ENCODE measurements at places on chromosomes 4 and X. TPM values are rescaled to one million over a fixed set of nuclear protein-coding genes. Genes with fewer than 3 reads are reported as not detected.
A peak's percentile ranks its signal among the peaks of the same experiment; 100 is the strongest.

BEX5 gene
- total RNA-seq: 5.8 TPM

MAGEE2 gene
- not detected for total RNA-seq

INTU gene
- total RNA-seq: 11.4 TPM

CCDC160 gene
- total RNA-seq: not detected

NPFFR2 gene
- not detected for total RNA-seq

PABPC5 gene
- total RNA-seq: 1.9 TPM

TEX13D gene
- total RNA-seq: not detected

DNA sequence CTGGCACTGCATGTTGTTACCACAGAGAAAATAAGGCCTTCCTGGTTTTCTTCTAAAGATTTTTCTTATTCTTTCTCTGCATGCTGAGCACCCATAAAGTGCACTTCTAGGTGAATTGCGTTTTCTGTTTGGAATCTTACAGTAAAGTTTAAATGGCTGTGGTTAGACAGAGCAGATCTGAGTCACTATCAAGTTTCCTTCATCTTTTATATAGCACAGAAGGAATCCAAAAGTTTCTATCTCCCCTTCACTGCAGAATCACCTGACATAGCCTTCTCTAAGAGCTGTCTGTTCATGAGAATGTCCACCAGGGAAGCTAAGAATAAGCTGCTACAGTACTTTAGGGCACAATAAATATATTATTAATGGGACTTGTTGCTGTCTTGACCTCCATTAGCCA is 455.5 kb upstream of the FAM241A start:
- DNase-seq: no peak
- H3K4me3 ChIP-seq: no peak overlapping the region
- no peak overlapping the region for H3K27ac ChIP-seq
- H3K36me3 ChIP-seq: no peaks in the 10 kb centered on the region

GRCh38 chrX:46676399-46677356 is 82.2 kb downstream of the SLC9A7 start:
- no peak for DNase-seq
- no peak overlapping the region for H3K27ac ChIP-seq
- H3K36me3 ChIP-seq: no peaks in the 10 kb centered on the region
- no peak overlapping the region for H3K4me3 ChIP-seq
- H3K27me3 ChIP-seq: no peaks in the 10 kb centered on the region

GRCh38 chrX:107565015-107565414 is 63.3 kb upstream of the PRPS1 start:
- no peak for DNase-seq
- H3K4me3 ChIP-seq: no peak overlapping the region
- H3K27me3 ChIP-seq: no peaks in the 10 kb centered on the region
- H3K36me3 ChIP-seq: no peaks in the 10 kb centered on the region
- H3K4me1 ChIP-seq: no peaks in the 10 kb centered on the region

- peak; percentile 91 for DNase-seq
- no peaks in the 10 kb centered on the region for H3K36me3 ChIP-seq
- H3K4me3 ChIP-seq: peak overlapping the region; percentile 62
- peak overlapping the region; percentile 36 for H3K27ac ChIP-seq
- peaks cover 5% of the 10 kb centered on the region for H3K4me1 ChIP-seq
Observed at GRCh38 chrX:48891402-48892288, 5.9 kb downstream of the TIMM17B start.

- no peaks in the 10 kb centered on the region for H3K36me3 ChIP-seq
- DNase-seq: no peak
- H3K27ac ChIP-seq: no peak overlapping the region
Observed at GRCh38 chr4:152479428-152480026, 56.4 kb downstream of the FBXW7 start.

GRCh38 chr4:43339435-43339834 is 446.9 kb downstream of the GRXCR1 start:
- no peaks in the 10 kb centered on the region for H3K27me3 ChIP-seq
- DNase-seq: no peak
- no peak overlapping the region for H3K27ac ChIP-seq
- H3K36me3 ChIP-seq: no peaks in the 10 kb centered on the region
- no peak overlapping the region for H3K4me3 ChIP-seq

DNA sequence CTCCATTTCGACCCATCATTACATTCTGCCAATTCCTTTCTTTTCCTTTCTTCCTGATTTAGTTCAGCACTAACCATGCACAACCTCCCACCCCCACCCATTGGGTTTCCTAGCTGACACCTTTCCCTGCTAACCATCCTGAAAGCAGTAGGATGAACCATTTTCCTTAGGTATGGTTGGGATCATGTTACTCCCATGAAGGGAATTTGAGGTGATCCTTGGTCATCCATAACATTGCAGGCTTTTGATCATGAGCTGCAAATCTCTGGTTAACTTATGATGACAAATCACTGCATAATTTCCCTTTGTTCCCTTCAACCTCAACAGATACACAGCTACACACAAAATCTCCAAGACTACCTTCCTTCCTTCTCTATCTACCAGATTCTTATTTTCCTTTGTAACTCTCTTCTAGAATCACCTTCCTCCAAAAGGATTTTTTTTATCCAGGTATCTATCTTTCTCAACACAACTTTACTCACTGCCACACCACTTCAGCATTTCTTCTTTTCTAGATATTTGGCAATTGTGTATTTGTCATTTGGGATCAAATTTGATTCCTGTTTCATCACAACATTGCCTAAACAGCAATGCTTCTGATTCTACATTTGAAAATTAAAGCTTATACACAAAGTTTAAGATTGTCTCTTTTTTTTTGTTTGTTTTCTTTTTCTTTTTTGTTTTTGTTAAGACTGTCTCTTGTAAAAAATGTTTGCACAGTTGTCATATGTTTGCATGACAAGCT is 145.1 kb downstream of the RBM47 start:
- DNase-seq: no peak
- no peak overlapping the region for H3K4me3 ChIP-seq
- H3K27me3 ChIP-seq: no peaks in the 10 kb centered on the region
- peaks cover 11% of the 10 kb centered on the region for H3K4me1 ChIP-seq

- H3K27ac ChIP-seq: no peak overlapping the region
- H3K4me3 ChIP-seq: no peak overlapping the region
- H3K4me1 ChIP-seq: no peaks in the 10 kb centered on the region
Observed at GRCh38 chr4:94032754-94033153, 174.9 kb upstream of the SMARCAD1 start.

DNA sequence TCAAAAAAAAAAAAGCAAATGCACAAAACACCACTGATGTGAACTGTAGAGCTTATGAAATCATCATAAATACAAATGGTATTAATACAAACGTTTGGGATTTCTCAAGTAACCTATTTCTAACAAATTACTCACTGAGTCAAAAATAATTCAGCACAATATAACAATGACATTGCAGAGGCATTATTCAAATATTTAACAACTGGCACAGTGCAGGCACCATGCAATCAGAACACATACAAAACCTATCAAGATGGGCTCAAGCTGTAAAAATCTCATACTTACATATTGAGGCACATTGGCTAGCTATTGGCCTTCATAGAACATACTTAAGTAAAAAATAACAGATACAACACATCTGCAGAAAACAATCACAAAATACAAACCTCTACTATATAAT is 81.1 kb downstream of the LRBA start:
- no peak overlapping the region for H3K27ac ChIP-seq
- H3K4me3 ChIP-seq: no peak overlapping the region
- DNase-seq: no peak
- no peaks in the 10 kb centered on the region for H3K36me3 ChIP-seq
- H3K27me3 ChIP-seq: no peaks in the 10 kb centered on the region

GRCh38 chrX:31217084-31217483 is 145.2 kb upstream of the FTHL17 start:
- no peak overlapping the region for H3K27ac ChIP-seq
- no peak for DNase-seq
- H3K4me1 ChIP-seq: peaks cover 4% of the 10 kb centered on the region
- H3K36me3 ChIP-seq: no peaks in the 10 kb centered on the region
- no peak overlapping the region for H3K4me3 ChIP-seq

- H3K4me1 ChIP-seq: no peaks in the 10 kb centered on the region
- H3K27ac ChIP-seq: no peak overlapping the region
- DNase-seq: no peak
- no peaks in the 10 kb centered on the region for H3K27me3 ChIP-seq
- H3K4me3 ChIP-seq: no peak overlapping the region
Observed at GRCh38 chrX:124502166-124502565, 155.8 kb downstream of the SH2D1A start.

GRCh38 chr4:107094332-107094731 is 58.2 kb upstream of the DKK2 start:
- no peak overlapping the region for H3K27ac ChIP-seq
- H3K4me1 ChIP-seq: no peaks in the 10 kb centered on the region
- no peak for DNase-seq

GRCh38 chr4:117467404-117467803 is 382.0 kb upstream of the TRAM1L1 start:
- H3K27me3 ChIP-seq: no peaks in the 10 kb centered on the region
- no peaks in the 10 kb centered on the region for H3K4me1 ChIP-seq
- DNase-seq: no peak
- no peak overlapping the region for H3K27ac ChIP-seq

- H3K4me3 ChIP-seq: no peak overlapping the region
- H3K27ac ChIP-seq: no peak overlapping the region
- no peaks in the 10 kb centered on the region for H3K36me3 ChIP-seq
- peak; percentile 58 for DNase-seq
- no peaks in the 10 kb centered on the region for H3K4me1 ChIP-seq
Observed at GRCh38 chr4:3710451-3711182, 55.6 kb upstream of the ADRA2C start.

DNA sequence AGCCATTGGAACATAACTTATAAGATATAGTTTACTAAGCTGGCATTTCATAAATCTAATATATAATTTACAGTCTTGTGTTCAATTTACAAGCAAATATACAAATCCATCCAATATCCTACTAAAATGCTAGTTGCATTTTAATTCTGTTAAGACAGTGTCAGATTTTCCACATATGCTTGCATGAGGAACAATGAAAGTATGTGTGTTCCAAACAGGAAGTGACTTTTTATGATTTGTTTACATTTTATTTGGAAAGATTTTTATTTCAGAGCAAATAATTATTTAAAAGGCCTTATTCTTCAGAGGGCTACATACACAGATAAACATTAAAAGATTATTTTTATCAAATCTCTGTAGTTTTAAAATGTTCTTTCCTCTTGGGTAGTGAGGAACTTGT is 130.1 kb downstream of the KLHL34 start:
- DNase-seq: no peak
- no peak overlapping the region for H3K4me3 ChIP-seq
- H3K4me1 ChIP-seq: no peaks in the 10 kb centered on the region
- H3K36me3 ChIP-seq: no peaks in the 10 kb centered on the region
- H3K27me3 ChIP-seq: no peaks in the 10 kb centered on the region

GRCh38 chr4:33126002-33126401 is 2405.8 kb downstream of the PCDH7 start:
- no peak for DNase-seq
- H3K4me1 ChIP-seq: no peaks in the 10 kb centered on the region
- no peak overlapping the region for H3K27ac ChIP-seq
- no peaks in the 10 kb centered on the region for H3K27me3 ChIP-seq
- H3K4me3 ChIP-seq: no peak overlapping the region

- no peak overlapping the region for H3K27ac ChIP-seq
- DNase-seq: no peak
- no peaks in the 10 kb centered on the region for H3K27me3 ChIP-seq
Observed at GRCh38 chr4:152264106-152264505, 271.8 kb downstream of the FBXW7 start.

- H3K36me3 ChIP-seq: peaks cover 97% of the 10 kb centered on the region
- H3K4me3 ChIP-seq: no peak overlapping the region
- H3K27ac ChIP-seq: no peak overlapping the region
Observed at GRCh38 chr4:82352825-82353366, 20.9 kb downstream of the HNRNPD start.

DNA sequence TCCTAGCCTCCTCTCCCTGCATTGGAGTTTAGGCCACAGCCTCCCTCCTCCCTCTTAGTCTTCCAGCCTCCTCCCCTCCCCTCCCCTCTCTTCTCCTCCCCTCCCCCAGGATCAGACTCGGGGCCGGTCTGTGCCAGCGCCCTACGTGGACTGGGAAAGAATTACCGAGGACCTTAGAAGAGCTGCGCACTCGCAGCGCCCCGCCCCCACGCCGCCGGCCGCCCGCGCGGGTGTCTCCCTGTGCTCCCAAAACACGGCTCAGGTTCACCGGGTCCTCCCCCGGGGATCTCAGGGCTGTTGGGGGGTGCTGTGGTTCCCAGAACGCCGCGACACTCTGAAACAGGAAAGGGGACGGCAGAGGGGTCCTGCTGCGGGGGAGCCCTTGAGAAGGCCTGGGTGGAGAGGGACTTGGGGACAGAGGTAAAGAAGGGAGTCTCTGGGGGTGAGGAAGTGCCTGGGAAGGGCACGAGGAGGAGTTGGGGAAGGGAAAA is 122.3 kb upstream of the TBL1X start:
- H3K4me3 ChIP-seq: no peak overlapping the region
- DNase-seq: peak; percentile 84
- H3K36me3 ChIP-seq: no peaks in the 10 kb centered on the region
- H3K27me3 ChIP-seq: no peaks in the 10 kb centered on the region
- no peak overlapping the region for H3K27ac ChIP-seq
- H3K4me1 ChIP-seq: peaks cover 6% of the 10 kb centered on the region

GRCh38 chrX:72621625-72622485 is 49.2 kb upstream of the HDAC8 start:
- DNase-seq: no peak
- H3K4me3 ChIP-seq: no peak overlapping the region
- H3K36me3 ChIP-seq: no peaks in the 10 kb centered on the region
- H3K27me3 ChIP-seq: no peaks in the 10 kb centered on the region
- no peak overlapping the region for H3K27ac ChIP-seq

DNA sequence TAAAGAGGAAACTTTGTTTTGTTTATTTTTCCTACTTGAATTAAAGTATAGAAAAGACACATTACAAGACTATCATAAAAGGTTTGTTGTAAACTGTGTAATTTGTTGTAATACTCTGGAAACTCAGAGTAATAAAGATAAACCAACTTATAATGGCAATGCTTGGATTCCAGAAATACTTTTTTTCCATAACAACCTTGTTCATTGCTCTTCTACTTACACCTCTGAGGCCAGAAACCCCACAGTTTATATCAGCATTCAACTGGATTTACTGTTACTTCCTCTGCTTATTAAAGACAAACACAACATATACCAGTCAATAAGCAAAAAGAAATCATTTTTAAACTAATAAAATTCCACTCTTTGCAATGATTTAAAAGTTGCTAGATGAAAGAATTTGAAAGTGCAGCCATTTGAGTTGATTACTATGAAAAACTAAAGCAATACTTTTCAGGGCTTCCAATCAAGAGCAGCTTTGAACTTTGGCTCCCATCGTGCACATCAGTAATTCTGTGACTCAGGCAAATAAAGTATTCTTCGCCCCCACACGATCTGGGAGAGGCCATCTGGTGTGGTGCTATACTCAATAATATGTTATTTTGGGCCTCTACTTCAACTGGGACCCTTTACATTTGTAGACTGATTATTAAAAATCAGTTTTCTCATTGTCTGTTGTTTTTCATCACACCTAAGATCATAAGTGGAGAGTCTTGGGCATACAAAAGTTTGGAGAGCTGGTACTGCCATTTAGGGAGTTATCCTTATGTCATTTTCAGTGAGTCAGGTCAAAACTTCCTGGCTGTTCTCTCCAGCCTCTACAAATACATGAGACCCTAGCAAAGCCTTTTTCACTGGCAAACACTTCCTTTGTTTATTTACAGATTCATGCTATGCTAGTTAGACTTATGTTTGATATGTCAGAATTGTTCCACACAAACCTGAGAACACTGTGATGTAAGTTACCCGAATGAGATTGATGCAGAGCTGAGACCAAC is 20.5 kb downstream of the DDIT4L start:
- no peak for DNase-seq
- H3K27me3 ChIP-seq: no peaks in the 10 kb centered on the region
